ENCODE measurements at places on chromosomes 12 and 14.

- peak; percentile 27 for DNase-seq
These were observed 1.8 kb downstream of the BDKRB2 start for GRCh38 chr14:96206461-96206860.

DNA sequence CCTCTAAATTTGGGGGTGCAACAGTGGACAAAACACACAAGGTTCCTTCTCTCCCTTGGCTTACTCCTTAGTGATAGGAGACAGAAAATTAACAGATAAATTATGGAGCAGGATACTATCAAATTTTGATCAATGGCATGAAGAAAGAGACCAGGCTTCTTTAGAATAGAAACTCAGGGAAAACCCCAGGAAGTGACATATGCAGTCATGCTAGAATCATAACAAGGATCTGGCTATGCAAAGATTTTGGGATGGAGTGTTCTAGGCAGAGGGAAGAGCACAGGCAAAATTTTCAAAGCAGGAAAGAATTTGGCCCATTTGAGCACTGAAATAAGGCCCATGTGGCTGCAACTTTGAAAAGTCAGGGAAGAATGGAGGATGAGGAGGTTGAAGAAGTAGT, 182.3 kb upstream of the PLEKHG7 start:
- no peak for DNase-seq

- DNase-seq = peak; percentile 54
These were observed 59.3 kb downstream of the C14orf132 start for GRCh38 chr14:96098309-96098998.

GRCh38 chr12:60529261-60529660, 933.4 kb downstream of the SLC16A7 start:
- no peak for DNase-seq

GRCh38 chr12:92756898-92757596, 54.3 kb downstream of the PLEKHG7 start:
- no peak for DNase-seq

DNA sequence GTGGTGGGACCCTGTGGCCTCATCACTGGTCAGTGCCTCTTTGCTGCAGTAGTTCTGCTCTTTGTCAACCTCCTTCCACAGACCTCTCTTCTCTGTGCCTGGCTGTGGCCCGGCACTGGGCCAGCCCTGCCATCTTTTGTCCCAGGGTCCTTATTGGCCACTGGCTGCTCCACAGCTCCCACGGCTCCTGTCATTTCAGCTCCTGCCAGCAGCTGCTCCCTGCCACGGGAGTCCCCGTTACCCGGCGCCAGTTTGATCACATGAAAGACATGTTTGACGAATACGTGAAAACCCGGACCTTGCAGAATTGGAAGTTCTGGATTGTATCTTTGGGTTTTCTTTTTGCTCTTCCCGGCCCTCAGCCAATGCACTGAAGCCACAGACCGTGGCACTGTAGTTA, 35.4 kb downstream of the IL31 start:
- no peak for DNase-seq

GRCh38 chr14:78997811-78998210, 827.6 kb downstream of the NRXN3 start:
- DNase-seq = no peak

DNA sequence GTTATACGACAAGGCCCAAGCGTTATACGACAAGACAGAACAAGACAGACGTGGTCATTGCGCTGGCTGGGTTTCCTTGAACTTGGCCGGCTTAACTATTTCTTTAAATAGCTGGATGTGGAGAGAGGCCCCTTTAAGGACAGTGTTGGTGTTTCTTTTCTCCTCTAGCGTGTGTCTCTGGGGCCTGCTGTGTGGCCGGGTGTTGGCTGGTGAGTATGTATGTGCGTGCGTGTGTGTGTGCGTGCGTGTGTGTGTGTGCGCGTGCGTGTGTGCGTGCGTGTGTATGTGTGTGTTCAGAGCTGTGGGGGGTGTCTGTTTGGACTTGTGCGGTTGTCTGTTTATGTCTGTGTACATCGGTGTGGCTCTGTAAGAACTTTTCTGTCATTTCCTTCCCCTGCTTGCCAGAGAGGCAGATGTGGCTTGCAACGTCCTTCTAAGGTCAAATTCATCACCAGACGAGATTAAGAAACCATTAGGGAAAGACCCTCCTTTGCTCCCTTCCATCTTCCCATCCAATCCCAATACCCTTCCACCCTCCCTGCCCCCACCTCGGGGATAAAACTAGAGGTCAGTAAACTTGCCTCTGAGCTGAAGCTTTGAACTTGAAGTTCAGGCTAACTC, 78.6 kb upstream of the TBX3 start:
- DNase-seq = no peak

- no peak for DNase-seq
These were observed 1090.8 kb downstream of the BCL11B start for GRCh38 chr14:98181241-98181640.

DNA sequence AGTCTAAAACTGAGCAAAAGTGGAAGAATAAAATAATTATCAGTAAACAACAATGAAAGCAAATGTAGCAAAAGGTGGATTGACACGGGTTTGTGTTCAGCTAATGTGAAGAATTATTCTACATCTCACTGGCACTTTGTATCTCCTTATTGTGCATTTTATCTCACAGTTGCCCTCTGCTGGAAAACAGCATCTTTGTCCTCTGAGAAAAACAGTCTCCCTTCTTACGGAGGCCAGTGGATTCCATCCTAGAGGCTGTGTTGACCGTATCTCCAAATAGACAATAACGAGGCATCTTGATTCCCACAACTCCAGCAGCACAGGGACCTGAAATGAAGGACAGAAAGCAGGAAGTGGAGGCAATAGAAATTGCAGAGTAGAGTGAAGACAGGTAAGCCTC, 51.3 kb upstream of the PLBD1 start:
- peak; percentile 20 for DNase-seq

- no peak for DNase-seq
These were observed 1062.2 kb upstream of the FBXO33 start for GRCh38 chr14:40494483-40494882.

DNA sequence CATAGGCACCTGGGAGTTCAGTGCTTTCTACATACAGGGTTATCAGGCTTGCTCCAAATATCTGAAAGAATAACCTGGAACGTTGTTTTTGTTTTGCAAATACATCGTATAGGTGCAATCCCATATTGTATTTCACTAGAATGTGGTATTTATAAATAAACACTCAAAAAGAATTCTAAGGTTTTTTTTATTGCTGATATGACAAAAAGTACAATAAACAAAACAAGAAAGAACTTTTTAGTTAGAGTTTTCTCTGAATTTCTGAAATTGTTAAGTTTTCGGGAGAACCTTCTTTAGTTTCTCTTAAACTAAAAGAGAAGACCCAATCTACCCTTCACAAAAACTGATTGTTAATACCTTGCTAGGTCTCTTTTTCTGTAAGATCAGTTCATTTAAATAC, 225.8 kb downstream of the CCDC59 start:
- no peak for DNase-seq

DNA sequence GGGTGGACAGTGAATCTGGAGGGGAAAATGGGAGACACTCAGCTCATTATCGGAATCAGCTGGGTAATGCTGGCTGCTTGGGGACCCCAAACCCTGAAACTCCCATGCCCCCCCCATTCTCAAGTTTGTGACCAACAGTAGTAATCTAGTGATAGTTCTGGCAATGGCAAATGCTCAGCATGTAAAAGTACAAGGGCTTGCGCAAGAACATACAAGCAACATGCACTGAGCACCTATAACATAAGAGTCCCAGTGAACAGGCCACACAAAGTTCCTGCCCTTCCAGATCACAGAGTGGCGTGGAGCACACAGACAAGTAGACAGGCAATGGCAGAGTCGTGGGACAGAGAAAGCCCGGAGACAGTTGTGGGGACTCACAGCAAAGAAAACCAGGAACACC, 407.9 kb downstream of the MED13L start:
- DNase-seq = no peak

- DNase-seq = no peak
These were observed 108.2 kb downstream of the PDE3A start for GRCh38 chr12:20476551-20476950.

DNA sequence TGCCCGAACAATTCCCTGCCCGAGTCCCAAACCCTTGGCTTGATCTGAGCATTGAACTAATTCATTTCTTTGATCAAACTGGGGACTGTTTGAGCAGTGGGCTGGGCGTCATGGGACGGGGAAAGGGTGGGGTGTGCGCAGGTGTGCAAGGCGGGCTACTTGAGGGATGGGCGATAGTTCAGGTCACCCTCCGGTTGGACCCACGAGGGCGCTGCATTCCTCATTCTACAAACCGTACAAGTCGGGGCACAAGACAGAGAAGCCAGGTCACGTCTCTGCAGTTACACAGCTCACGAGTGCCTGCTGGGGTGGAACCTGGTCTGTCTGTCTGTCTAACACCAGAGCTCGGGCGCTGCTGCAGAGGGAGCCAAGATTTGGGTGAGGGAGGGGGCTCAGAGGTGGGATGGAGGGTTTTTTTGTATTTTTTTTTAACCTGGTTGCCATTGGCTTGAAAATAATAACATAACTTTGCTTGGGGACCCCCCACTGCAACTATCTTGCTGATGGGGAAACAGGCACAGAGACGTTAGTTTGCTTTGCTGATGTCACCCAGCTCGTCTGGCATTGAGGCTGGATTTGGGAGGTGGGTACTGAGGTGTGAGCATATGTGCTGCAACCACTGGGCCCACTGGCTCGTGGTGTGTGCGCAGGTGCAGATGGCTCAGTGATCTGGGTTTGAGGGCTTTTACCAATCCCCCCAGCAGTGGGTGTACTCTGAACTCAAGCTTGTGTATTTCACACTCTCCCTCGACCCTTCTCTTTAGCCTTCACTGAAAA, 7.6 kb upstream of the RTL1 start:
- no peak for DNase-seq

- no peak for DNase-seq
These were observed 8.3 kb downstream of the ALG10 start for GRCh38 chr12:34030591-34030990.

- DNase-seq = no peak
These were observed 174.1 kb upstream of the PLXNC1 start for GRCh38 chr12:93974252-93974651.

GRCh38 chr12:63305901-63306875, 155.2 kb upstream of the AVPR1A start:
- no peak for DNase-seq

DNA sequence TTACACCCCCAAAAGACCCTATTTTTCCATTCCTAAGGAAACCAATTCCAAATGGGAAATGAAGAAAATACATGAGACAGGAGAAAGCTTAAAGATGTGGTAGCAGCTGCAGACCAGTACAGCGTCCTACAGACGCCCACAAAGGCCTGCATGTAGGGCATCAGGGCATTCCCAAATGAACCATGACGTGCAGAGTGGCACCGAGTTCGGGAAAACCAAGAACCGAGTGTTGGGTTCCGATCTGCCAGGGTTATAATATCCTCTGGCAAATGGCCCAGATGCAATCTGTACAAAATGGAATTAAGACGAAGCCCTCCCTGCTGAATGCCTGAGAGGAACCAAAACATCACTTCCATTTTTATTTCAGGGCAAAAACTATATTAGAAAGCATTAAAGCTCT, 34.4 kb upstream of the SELPLG start:
- no peak for DNase-seq

DNA sequence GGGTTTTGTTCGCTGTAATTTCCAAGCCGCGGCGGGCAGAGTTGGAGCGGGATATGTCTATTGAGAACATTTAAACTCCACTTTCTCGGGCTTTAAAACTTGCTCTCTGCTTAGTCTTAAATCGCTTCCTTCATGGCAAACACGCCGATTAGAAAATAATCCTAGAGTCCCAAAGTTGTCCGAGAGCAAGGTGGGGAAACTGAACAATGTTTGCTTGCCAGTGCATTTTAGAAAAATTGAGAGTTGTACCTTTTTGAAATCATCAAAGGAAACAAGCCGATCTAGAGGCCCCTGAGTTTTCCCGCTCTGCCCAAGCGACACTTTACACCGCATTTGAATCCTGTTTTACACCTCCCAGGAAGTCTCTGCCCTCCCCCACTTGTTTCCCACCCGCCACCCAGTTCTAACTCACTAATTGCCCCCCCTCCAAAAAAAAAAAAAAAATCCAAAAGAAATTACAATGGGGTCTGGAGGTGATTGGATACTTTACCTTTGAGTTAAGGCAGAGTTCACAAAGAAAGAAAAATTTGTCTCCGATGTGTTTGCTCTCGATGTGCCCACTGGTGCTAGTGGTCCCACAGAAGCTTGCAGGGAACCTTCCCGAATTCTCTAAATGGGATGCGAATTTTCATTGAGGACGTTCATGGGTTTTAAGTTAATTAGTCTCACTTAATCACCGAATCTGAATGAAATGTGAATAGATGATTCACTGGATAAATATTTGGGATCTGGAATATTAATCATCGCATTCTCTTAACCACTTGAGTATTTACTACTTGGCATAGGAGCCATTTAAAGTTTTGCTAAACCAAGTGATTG, 2.3 kb downstream of the HMGA2 start:
- DNase-seq = peak; percentile 68

- DNase-seq = no peak
These were observed 227.0 kb downstream of the ANO2 start for GRCh38 chr12:5718073-5718472.

GRCh38 chr14:39641224-39641623, 209.0 kb upstream of the FBXO33 start:
- no peak for DNase-seq

DNA sequence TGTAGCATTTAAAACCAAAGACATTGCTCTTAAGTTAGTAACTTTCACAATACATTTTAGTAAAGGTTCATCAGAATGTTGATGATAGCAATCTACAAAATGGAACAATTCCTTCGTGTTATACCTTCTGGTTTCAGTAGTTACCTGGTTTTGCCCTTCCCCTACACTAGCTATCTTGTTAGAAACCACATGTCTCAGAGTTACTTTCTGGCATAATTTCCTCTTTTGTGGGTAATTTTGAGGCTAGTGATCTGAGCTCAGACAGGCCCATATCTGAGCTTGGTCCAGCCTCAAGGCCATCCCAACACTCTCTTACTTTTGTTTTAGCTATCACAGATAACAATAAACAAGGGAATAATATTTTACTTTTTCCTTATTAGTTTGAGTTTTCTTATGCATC, 196.9 kb downstream of the KITLG start:
- no peak for DNase-seq

DNA sequence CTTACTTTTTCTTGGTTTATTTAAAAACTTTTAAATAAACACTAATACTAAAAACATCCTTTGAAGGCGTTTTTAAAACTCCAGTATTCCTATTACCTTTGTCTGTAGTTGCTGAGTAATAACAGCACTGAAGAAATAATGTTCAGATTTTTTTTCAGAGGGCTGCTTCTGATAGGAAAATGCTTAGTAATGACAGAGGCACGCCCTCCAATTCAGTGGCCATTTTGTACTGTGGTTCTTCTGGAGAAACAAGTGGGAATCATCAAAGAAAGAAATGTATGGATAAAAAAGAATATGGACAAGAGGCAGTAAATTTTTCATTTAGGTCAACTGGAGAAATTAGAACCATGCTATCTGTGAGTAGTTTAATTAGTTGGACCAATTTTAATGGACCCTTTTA, 13.6 kb downstream of the VEZT start:
- peak; percentile 12 for DNase-seq

- no peak for DNase-seq
These were observed 41.2 kb downstream of the APOBEC1 start for GRCh38 chr12:7624478-7624877.

GRCh38 chr14:73710737-73711136, 3.4 kb downstream of the PNMA1 start:
- DNase-seq = no peak
